ENCODE measurements at places on chromosomes 5 and 9. TPM values are rescaled to one million over a fixed set of nuclear protein-coding genes. Genes with fewer than 3 reads are reported as not detected.

The IL13 gene
- polyA plus RNA-seq, result 0.12 TPM

The NUP188 gene
- polyA plus RNA-seq, result 61.3 TPM

The SLC6A7 gene
- polyA plus RNA-seq, result 0.12 TPM

The TMC1 gene
- polyA plus RNA-seq, result 1.3 TPM

The KCNV2 gene
- polyA plus RNA-seq, result 0.31 TPM

The GARIN3 gene
- polyA plus RNA-seq, result not detected

The ANKRD34B gene
- polyA plus RNA-seq, result 0.26 TPM

The ADAMTS6 gene
- 2.6 TPM for polyA plus RNA-seq

The SLC36A1 gene
- polyA plus RNA-seq, result 13.0 TPM

The SLC4A9 gene
- 36.4 TPM for polyA plus RNA-seq

The PPP2CA gene
- polyA plus RNA-seq, result 185 TPM

The ARL14EPL gene
- not detected for polyA plus RNA-seq

The CYSRT1 gene
- polyA plus RNA-seq, result 16.3 TPM

The CDX1 gene
- 0.84 TPM for polyA plus RNA-seq

The SCGB3A2 gene
- polyA plus RNA-seq, result not detected

GRCh38 chr9:76333964-76334363, 60.3 kb downstream of the RFK start:
- no peak for DNase-seq

GRCh38 chr9:127458921-127459320, 7.6 kb downstream of the LRSAM1 start:
- DNase-seq, result no peak

DNA sequence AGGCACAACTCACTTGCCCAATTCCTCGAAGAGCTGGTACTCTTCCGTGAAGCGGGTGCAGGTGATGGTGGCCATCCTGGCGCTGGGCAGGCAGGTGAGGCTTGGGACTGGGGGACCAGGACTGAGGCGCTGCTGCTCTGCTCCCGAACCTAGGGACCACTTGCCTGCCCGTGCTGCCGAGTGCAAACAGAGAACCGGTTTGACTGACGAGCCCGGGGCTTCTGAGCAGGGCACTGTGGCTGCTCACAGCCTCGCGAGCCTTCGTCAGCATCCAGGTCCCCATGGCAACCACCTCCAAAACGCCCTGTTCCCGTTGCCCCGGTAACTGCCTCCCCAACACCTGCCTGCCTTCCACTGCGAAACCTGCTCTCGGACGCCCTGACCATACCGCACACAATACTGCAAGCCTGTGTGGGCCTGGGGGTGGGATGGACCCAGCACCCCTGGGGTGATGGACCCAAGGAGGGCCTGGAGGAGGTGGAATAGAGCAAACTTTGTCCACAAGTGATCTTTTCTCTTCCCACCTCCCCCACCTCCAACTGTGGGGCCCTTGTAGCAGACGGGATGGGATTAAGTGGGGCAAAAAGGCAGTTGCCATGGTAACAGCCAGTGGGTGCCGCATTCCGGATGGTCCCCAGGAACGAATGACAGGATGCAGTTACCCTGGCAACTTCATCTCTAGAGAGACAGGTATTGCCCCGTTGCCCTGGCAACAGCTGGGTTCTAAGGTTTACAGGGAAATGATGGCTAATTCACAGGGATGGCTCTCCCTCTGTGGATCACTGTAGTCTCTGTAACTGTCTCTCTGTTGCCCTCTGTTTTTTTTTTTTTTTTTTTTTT, at the start of gene CAMK2A:
TSS of gene CAMK2A (minus strand) at position 223 of the 840 bp plus-strand sequence. CDS start at position 75, 148 bp downstream.
- DNase-seq, result no peak

- DNase-seq, result no peak
These were observed 128.0 kb upstream of the IL12B start for GRCh38 chr5:159458217-159458711.

- DNase-seq, result no peak
These were observed 7.3 kb downstream of the JMY start for GRCh38 chr5:79243224-79243623.

- no peak for DNase-seq
These were observed 303.1 kb upstream of the CDH6 start for GRCh38 chr5:30890377-30890776.

- DNase-seq, result no peak
These were observed 116.0 kb downstream of the VAV2 start for GRCh38 chr9:133876144-133876543.

GRCh38 chr9:137103206-137103999, 11.1 kb downstream of the DPP7 start:
- no peak for DNase-seq

GRCh38 chr5:123421773-123422172, 1.4 kb downstream of the CEP120 start:
- no peak for DNase-seq

- no peak for DNase-seq
These were observed 64.8 kb downstream of the ERCC6L2 start for GRCh38 chr9:95940265-95940664.

- DNase-seq, result no peak
These were observed 18.1 kb downstream of the C6 start for GRCh38 chr5:41195228-41195627.

DNA sequence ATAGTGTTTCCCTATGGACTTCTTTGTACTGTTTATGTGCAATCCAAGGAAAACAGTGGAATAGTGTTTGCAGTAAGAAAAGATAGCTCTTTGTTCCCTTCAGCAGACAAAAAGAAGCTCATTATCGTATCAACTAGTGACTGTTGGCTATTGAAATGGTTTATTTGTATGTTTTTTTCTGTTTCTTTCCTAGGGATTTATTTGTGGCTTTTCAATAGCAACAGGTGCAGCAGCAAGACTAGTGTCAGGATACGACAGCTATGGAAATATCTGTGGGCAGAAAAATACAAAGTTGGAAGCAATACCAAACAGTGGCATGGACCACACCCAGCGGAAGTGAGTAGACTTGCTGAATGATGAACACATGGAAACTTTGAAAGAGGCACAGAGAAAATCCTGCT, 65.1 kb downstream of the SLC44A1 start:
- DNase-seq, result no peak

DNA sequence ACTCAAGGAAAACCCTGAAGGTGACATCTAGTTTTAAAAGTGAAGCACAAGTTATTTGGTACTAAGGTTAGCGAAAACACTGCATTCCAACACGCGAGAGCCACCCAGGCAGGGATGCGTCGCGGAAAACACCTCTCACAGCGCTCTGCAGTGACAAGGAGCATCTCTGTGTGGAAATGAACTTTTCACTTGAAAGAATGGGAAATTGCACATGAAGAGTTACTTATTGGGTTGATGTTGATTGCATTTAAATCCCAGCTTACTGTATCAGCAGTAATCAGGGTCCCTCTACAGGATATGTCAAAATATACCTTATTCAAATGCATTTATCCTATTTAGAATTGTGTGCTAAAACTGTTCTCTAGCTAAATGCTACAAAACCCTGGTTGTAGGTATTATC, 144.4 kb downstream of the BNC2 start:
- no peak for DNase-seq

- no peak for DNase-seq
These were observed 106.4 kb upstream of the CCNG1 start for GRCh38 chr5:163330723-163331668.

DNA sequence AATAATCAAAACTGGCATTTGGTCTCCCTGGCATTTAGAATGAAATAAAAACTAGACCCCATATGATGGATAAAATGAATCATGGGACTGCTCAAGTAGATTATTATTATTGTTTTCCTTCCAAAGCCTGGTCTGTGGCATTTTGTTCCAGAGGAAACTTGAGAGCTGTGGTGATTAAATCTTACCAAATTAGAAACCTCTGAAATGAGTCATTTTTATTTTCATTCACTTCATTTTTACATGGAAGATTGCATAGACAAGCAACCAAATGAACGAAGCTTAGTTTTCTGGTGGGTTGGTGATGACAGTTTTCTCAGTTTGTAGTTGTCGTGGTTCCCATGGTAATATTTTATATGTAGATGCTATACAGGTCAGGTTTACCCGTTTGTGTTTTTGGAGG, 23.4 kb downstream of the PAM start:
- no peak for DNase-seq

- no peak for DNase-seq
These were observed 498.6 kb downstream of the CHSY3 start for GRCh38 chr5:130402906-130403305.

GRCh38 chr5:168714046-168714445, 134.9 kb upstream of the PANK3 start:
- no peak for DNase-seq

DNA sequence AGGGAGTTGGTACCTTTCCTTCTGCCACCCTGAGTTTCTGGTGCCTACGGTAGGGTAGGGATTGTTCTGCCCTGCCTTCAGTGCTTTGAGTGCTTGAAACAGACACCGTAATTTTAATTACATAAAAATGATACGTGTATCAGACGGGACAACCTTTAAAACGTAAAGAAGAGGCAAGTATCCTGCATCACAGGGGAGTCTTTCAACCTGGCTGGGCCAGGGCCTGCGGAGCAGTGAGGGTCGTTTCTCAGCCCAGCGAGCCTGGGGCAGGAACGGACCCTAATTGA, 483 bp upstream of the DAB2IP start:
- no peak for DNase-seq
